NCI-H748 treated with DMSO at 0.1 percent for 48 hours (cell line): ENCODE measurements at places on chromosomes 7 and 10.

- no peak for DNase-seq
These were observed 46.0 kb downstream of the LCOR start for GRCh38 chr10:96878057-96878456.

DNA sequence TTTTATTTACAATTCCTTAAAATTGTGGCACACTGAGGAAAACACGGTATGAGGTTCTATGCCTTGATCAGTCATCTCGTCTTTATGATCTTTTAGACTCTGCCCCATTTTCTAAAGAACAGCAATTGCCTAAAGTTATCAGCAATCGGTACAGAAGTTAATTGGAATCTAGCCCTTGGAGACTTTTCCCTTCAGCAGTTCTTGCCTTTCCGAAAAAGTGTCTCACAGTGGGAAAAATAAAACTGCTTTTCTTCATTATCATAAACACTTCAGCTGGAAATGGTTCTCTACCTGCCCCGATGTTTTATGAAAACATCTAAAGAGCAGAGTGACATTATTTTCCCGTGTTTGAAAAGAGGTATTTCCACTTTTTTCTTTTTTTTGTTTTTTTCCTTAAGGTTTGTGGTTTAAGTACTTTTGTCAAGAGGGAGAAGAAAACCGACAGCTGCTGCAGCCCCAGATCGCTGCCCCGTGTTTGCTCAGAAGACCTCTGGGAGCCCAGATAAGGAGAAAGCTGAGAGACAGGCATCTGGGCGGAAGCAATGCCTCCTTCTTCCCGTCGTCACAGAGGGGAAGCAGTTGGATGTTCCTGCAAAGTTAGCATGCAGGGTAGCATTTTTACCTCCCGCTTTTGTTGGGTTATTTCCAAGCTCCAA is 149.7 kb downstream of the FRMD4A start:
- DNase-seq = no peak

- DNase-seq = no peak
These were observed 2.6 kb downstream of the TMEM243 start for GRCh38 chr7:87216701-87217508.

- DNase-seq = no peak
These were observed 301.9 kb upstream of the DGKB start for GRCh38 chr7:15204421-15204820.

DNA sequence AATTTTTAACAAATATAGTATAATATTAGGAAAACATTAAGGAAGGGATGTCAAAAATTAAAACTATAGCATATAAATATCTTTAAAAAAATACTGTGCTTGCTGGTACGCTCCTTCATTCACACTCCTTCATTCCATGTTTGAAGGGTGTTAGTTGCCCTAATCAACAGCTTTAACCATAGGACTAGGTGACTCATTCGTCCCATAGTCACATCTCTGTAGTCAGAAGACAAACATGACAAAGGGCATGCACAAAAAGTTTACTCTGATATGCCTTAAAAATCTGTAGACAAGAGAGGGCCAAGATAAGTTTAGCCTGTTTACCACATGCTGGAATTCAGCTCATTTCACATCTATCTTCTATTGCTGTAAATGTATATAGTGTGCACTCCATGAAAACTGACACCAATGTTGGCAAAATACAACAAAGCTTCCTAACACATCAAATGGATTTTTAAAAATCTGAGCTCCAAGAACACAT is 646 bp downstream of the FAM13C start:
- no peak for DNase-seq

DNA sequence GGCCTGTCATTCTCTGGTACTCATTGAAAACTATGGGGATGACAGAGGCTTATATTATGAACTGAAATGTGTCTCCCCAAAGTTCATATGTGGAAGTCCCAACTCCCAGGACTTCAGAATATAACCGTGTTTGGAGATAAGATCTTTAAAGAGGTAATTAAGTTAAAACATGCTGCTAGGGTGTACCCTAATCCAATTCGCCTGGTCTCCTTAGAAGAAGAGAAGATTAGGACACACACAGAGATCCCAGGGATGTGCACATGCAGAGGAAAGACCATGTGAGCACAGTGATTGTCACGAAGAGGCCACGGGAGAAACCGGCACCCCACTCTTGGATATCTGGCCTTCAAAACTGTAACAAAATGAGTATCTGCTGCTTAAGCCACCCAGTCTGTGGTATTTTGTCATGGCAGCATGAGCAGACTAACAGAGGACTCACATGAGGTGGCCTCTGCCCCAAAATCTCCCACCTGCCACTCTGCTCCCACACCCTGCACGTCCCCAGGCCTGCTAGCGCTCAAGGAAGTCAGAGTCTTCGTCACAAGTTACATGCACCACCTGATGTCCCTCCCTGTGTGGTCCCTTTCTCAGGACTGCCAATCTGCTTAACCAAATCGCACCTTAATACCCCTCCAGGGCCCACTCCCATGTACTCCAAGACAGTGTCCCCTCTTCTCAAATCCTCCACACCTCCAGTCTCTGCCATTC is 26.8 kb downstream of the PLAC9 start:
- no peak for DNase-seq

GRCh38 chr7:157811946-157812345 is 475.1 kb downstream of the DNAJB6 start:
- DNase-seq = no peak

DNA sequence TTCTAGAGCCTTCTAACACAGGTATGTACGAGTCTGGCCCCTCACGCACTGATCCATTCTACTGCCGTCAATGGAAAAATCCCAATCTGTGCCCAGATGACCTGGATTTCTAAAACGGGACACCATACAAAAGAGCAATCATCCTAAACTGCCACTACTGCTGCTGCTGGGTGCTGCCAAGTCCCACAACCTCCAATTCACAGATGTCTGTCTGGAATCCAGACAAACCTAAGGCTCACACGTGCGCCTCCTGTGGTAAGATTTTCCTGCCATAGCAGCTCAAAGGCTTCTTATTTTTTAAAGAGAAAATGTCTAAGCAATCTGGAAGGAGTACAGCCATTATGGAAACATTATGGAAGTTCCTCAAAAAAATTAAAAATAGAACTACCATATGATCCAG is 40.9 kb downstream of the JCAD start:
- DNase-seq = no peak

DNA sequence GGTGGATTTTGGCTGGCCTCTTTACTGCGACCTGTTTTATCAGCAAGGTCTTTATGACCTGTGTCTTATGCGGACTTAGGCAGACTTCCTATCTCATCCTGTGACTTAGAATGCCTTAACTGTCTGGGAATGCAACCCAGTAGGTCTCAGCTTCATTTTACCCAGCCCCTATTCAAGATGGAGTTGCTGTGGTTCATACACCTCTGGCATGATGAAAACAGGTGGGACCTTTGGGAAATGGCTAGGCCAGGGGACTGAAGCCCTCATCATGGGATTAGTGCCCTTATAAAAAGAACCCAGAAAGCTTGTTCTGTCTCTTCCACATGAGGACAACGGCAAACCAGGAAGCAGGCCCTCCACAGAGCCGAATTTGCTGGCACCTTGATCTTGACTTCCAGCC is 172.1 kb upstream of the MYO3A start:
- DNase-seq = no peak

DNA sequence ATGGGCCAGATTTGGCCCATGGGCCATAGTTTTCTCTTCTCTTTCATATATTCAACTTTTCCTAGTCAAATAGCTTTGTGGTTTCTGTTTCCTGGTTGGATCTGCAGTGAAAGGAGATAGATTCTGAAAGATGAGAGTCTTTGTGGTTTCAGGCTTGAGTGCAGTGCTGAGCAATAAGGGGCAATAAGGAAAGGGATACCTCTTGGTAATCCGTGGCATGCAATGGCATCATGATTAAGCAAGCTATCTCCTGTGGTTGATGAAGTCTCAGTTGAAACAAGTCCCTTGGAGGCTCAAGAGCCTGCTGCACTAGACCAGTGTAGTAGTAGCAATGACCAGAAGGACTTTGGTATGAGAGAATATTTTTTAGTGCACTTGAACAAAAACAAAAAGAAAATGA is 187.7 kb upstream of the CNTNAP2 start:
- no peak for DNase-seq

GRCh38 chr7:15284396-15284795 is 277.4 kb downstream of the AGMO start:
- DNase-seq = no peak

DNA sequence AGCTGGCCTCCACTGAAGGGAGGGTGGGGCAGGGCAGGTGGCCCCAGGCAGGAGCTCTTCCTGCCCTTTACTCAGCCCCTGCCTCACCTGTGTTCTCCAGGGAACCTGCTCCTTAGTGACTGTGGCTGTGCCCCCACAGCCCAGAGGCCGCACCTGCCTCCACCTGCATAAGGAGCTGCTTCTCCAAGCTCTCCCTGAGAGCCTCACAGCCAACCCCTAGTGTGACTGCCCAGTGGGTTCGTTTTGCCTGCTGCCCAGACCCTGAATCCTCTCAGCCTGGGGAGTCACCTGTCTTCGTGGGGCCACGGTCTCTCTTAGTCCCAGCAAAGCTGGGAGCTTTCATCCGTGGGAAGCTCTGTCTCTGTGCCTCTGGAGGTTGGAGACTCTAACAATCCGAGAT is 94.4 kb downstream of the GLRX3 start:
- DNase-seq = no peak

DNA sequence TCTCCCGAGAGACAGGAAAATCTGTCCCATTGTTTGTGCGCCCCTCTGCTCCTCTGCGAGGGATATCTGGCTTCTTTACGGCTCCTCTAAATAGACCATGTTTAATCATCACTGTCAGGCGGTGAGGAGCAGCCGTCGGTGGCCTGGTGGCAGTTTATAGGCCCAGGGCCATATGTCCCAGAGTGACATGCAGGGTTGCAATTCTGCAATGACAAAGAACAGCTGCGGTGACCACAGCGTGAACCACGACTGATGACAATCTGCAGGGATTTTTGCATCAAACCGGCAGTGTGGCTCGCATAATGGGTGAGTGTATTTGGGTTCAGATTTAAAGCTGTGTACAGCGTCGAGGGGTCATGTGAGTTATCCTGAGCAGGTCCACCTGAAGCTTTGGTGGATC is 41.5 kb downstream of the GATA3 start:
- DNase-seq = no peak

DNA sequence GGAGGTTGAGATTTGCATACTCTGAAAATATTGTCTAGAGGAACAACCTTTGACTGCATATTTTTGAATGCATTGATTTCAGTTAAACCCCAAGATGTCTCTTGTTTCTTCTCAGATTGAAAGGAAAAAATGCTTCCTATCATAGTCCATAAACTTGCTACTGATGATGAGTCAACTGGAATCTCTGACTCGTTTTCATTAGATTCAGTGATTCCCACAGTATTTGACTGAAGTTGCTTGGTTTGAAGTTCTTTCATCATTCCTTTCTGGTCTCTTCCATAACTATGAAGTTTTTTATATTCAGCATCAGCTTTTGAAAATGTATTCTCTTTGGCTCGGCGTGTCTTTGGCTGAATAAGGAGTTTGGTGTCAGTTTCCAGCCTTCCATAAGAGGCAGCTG is 10.7 kb downstream of the PEX1 start:
- no peak for DNase-seq

GRCh38 chr10:97738616-97739015 is 1.7 kb downstream of the ZFYVE27 start:
- DNase-seq = no peak

- DNase-seq = no peak
These were observed 5.0 kb downstream of the CALHM3 start for GRCh38 chr10:103474077-103474476.

DNA sequence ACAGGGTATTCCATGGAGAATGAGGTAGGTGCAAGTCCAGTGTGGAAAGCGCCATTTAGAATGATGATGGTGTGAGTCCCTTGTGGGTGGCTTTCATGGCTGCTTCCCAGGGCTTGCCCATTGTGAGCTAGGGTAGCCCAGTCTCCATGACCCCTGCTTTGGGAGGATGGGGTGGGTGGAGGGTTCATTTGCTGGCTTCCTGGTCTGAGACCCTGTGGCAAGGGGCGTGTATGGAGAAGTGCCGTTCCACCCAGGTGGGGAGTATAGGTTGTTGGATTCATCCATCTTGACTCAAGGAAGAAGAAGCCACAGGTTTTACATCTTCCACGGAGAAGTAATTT is 27.7 kb downstream of the CCM2 start:
- no peak for DNase-seq

DNA sequence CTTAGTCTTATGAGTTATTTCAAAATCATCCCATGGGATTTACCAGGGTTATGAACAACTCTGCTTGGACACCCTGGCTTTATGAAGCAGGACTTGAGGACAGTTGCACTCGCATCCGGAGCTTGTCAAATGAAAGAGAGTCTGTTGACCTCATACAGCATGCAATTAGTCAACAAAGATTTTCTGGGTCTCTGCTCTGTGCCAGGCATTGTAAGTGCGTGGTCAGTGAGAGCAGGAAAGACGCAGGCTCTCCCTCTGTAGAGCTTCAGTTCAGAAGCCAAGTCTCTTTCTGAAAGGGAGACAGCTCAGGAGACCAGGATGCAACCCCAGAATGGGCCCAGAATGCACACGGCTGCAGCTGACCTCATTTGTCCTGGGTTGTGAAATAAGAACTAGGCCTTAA is 45.5 kb upstream of the DMBT1 start:
- DNase-seq = no peak

GRCh38 chr7:130935564-130936157 is 201.7 kb upstream of the KLF14 start:
- no peak for DNase-seq

- DNase-seq = no peak
These were observed 90.5 kb upstream of the RSU1 start for GRCh38 chr10:16907687-16908086.

- no peak for DNase-seq
These were observed 217.1 kb downstream of the CAMK1D start for GRCh38 chr10:12566161-12567115.

DNA sequence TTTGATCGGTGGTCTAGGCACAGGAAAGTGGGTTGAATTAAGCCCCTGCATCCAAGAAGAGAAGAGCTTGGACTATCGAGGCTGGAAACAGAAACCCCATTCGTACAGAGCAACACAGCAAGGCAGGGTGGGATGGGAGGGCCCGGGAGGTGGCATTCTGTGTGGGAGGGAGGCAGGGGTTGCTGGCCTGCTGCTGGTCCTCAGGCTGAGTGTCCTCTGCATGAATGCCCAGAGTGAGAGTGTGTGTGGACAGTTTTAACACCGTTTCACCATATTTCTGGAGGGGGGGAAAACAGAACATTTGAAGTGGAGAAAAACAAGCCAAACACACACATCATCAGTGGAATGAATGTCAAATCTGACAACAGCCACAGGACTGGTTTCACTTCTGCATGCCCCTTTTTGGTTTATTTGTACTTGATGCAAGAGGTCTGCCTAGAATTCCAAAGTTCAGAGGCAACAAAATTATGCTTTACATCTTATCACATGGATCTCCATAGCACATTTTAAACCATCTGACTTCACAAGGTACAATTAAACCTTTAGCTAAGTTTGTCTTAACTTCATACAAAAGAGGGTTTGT is 11.1 kb upstream of the ENO4 start:
- no peak for DNase-seq

DNA sequence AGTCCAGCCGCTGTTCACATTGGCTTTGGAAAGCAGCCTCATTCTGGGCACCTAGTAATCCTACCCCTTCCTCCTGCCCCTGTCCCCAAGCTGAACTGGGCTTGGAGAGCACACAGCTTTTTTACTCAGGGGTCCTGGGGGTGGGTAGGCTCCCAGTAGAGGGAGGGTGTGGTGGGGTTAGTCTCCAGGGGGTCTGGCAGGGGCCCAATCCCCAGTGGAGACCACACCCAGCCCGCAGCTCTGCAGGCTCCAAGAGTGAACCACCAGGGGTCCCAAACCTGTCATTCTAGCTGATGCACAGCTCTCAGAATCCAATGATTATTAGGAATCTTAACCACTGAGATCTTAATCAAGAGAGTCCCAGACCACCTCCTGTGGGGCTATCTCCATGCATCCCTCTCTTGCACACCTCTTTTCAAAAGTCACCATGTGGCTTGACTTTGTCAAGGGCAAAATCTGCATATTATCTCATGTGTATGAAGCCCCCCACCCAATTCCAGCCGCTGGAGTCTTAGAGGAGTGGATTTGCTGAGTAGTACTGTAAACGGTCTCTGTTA is 2.7 kb downstream of the HOXA11 start:
- no peak for DNase-seq
